ENCODE measurements at places on chromosomes 5 and 9.

- peak; percentile 46 for DNase-seq
Measured at GRCh38 chr9:122219856-122220672, 8.7 kb downstream of the LHX6 start.

- DNase-seq, result no peak
Measured at GRCh38 chr9:136837146-136837855, 5.0 kb upstream of the AJM1 start.

GRCh38 chr9:4299005-4299795 lies 668 bp downstream of the GLIS3 start:
- peak; percentile 61 for DNase-seq

- DNase-seq, result no peak
Measured at GRCh38 chr9:87433853-87434252, 63.8 kb upstream of the DAPK1 start.

GRCh38 chr5:141760193-141760592 lies 78.2 kb upstream of the ARAP3 start:
- no peak for DNase-seq

DNA sequence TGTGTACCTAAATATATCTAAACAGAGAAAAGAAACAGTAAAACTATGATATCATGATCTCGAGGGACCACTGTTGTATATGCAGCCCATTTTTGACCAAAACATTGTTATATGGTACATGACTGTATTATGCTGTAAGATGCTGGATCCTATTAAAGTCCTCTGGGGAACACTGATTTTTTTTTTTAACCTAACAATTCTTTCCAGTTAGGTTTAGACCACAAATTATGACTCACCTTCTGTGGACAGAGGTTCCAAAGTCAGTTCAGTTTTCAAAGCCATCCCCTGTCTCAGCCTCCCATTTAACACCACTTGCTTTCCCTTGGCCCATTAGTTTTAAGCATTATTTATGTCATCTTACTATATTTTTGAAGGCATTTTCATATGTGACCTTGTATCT lies 27.1 kb downstream of the TRMO start:
- DNase-seq, result no peak

GRCh38 chr5:136054142-136055019 lies 25.6 kb downstream of the TGFBI start:
- no peak for DNase-seq
